Naive thymus-derived CD4-positive, alpha-beta T cell (primary cell): ENCODE measurements at places on chromosomes 7 and 10. TPM values are rescaled to one million over a fixed set of nuclear protein-coding genes. Genes with fewer than 3 reads are reported as not detected.

TFEC gene
- total RNA-seq: 0.97 TPM

SRRM3 gene
- total RNA-seq: not detected

APBB1IP gene
- total RNA-seq: 101 TPM

CTTNBP2 gene
- not detected for total RNA-seq
